ENCODE measurements at places on chromosomes 7 and 10.

- DNase-seq = no peak
Observed at GRCh38 chr10:12180221-12180974, 15.3 kb downstream of the NUDT5 start.

- no peak for DNase-seq
Observed at GRCh38 chr7:76357475-76358010, 1.2 kb downstream of the YWHAG start.

DNA sequence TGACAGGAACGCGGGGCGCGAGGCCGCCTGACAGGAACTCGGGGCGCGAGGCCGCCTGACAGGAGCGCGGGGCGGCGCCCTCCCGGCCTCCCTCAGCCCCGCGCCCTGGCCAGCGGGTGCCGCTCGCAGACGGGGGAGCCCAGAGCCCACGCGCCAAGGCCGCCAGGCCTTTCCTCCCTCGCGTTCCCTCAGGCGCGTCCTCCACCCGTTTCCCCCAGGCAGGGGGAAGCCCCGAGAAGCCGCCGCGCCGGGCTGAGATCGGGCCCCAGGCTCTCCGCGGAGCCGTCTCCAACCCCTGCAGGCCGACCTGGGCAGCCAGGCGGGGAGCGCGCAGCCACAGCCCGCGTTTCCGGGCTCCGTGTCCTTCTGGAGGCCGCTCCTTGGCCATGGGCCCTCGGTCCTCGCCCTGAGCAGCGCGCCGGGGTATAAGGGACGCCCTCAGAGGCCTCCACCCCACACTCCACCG, 17.7 kb downstream of the PTPRN2 start:
- DNase-seq = no peak

DNA sequence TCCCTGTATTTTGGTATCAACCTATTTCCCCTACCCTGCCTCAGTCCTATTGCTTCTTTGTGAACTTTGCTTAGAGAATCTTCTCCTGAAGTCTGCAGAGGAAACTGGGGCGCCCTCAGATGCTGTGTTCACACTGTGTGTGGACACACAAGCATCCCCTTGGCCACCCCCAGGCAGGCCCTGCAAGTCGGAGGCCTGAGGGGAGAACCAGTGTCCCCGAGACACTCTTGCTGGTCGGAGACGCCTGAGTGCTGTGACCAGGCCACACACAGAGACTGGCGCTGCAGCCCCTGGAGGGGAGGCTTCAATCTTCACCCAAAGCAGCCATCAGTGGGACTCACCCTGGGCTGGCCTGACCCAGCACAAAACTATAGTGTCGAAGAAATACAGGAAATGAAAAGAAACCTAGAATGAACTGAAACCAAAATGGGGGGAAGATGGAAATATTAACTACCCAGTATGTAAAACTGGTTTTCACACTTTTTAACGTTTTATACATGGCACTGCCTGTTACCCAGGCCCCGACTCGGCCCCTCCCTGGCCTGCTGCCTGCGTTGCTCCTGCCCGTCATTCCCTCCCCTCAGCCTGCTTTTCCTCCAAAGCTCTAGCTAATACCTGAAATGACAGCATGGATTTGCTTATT, 48.4 kb upstream of the FAM20C start:
- no peak for DNase-seq

DNA sequence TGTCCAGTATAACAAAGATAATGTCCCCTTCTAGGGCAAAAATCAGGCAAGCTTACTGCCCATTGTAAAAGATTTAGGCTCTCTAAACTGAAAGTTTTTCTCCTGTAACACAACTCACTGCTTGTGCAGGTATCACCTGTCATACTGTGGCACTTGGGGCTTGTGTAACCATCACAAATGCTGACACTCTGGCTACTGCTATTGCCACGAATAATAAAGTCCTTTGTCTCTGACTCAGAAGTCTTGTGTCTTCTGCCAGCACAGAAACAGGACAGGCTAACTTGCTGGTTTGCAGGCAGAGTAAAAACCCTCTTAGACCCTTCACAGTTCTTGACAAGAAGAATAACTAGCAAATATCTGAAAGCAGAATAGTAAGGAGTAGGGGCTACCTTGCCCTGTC, 273.9 kb downstream of the RPS24 start:
- no peak for DNase-seq

DNA sequence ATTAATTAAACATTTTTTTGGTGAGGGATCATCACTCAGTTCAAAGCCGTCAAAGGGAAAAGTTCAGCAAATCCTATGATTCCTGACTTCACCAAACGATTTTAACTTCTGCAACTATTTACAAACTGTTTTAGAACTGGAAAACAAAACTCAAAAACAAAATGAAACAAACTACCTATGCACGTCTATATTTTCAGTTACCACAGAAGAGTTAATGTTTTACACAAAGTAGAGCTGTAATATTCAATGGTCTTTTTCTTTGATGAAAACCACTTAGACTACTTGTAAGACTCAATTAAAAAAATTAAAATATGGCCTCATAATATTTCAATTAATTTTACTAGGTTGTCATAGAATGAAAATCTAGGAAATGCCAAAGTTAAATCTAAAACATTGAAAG, 131.5 kb downstream of the ATE1 start:
- no peak for DNase-seq

GRCh38 chr7:50530766-50531165, 34.4 kb downstream of the DDC start:
- no peak for DNase-seq

DNA sequence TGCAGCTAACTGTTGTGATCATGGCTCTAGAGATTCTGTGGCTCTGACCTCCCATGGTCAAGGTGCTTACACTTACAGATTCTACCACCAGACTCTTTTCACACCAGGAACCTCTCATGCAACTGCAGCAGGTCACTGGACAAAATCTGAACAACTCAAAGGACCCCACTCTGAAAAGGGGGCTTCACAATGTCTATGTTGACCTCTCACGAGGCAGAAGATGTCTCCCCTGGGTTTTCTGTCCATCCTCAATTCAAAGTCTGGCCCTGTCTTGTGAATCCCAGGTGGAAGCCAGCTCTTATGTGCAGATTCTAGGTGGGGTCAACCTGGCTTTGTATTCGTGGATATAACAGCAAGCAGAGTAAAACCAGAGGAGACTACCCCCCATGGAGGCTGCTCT, 118.6 kb upstream of the ZNF479 start:
- no peak for DNase-seq

Measured in iPS DF 6.9 (cell line).